H4 (cell line): ENCODE measurements at places on chromosomes 6 and 20. TPM values are rescaled to one million over a fixed set of nuclear protein-coding genes. Genes with fewer than 3 reads are reported as not detected.
A peak's percentile ranks its signal among the peaks of the same experiment; 100 is the strongest.

- no peak for DNase-seq
Measured at GRCh38 chr6:135403584-135403983, 94.0 kb downstream of the AHI1 start.

- no peak for DNase-seq
Measured at GRCh38 chr20:2655331-2656116, 3.1 kb downstream of the NOP56 start.

DNA sequence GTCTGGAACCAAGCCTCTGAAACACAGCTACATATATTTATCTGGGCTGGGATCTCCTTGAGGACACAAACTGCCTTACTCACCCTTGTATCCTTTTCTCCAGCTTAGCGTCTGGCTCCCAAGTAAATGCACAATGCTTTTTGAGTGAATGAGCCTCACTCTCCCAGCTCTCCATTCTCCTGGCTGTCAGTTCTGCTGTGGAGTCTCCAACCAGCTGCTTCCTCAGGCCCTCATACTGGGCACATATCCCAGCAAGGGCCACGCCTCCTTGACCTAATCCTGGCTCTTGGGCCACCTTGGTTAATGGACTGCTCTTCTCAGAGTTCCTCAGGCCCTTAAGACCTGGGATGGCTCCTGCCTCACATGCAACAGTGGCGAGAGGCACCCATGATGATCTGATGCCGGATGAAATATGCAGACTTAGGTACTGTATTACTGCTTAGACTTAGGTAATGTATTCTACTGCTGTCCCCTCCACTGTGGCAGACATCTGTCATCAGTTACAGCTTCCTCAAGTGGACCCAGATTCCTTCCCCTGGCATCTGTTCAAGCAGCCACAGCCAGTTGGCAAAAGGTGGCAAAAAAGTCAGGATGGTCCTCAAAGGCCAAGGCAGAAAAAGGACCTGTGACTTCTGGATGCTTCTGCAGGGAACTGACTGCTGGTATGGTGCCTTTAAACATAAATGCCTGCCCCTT is 16.5 kb downstream of the SNHG17 start:
- no peak for DNase-seq

- DNase-seq: no peak
Measured at GRCh38 chr20:59190466-59190865, 26.8 kb downstream of the ZNF831 start.

DNA sequence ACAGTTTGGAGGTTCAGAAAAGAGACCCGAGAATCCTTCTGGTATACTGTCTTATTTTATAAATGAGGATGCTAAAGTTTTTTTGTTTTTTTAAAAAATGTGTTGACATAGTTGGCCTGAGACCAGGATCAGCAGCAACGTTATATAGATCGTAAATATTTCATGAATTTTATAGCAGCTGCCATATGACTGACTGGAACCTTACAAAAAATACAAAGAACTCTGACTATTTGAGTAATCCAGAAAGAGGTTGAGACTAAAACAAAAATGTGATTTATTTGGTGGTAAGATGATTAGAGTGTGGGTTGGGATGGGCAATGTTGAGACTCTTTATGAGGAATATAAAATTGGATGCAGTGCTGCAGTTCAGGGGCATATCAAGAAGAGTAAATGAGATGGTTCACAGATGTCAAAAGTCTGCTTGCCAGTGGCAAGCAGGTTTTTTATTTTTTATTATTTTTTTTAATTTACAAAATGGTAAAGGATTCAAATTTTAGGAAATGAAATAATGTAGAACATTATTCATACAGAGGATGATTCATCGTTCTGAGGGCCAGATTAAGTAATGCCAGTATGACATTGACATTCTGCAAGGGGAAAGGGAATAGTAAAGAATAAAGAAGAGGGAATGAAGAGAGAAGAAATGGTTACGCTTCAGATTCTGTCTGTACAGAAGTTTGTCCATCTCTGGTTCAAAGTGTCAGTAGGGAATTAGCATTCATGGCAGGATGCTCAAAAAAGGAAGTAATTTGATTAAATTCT is 58.5 kb downstream of the SCAF8 start:
- no peak for DNase-seq

DNA sequence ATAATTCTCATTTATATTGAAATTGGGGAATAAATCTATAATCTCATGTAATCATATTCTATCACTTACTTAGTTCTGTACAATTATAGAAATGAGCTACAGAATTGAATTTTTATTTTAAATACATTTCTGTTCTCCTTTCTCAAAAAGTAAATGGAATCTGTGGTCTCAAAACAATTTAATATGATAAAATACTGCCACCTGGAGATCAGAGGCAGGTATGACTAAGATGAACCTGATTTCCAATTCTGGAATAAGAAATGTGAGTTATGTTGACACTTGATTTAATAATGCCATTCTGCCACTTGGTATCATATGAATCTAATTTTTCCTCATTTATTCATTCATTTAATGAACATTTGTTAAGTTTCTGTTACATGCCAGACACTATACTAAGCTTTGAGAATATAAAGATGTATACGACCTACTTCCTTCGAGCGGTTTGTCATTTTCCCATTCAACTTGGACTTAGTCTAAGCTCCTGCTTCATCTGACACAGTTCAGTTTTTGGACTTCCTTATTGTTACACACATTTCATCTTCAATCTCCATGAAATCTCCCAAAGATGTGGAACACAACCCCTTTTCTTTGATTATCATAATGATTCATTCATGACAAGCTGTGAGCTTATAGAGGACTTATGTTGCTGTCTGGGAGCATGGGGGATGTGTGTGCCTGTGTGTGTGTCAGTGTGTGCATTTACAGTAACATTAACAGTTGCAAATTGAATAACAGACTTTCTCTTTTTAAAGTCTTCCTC is 7.5 kb upstream of the CCDC28A start:
- DNase-seq: no peak

- DNase-seq: no peak
Measured at GRCh38 chr20:57073402-57073801, 193.0 kb downstream of the BMP7 start.

- no peak for DNase-seq
Measured at GRCh38 chr20:51523276-51524013, 19.1 kb downstream of the NFATC2 start.

- DNase-seq: no peak
Measured at GRCh38 chr6:113809826-113810225, 47.3 kb upstream of the MARCKS start.

DNA sequence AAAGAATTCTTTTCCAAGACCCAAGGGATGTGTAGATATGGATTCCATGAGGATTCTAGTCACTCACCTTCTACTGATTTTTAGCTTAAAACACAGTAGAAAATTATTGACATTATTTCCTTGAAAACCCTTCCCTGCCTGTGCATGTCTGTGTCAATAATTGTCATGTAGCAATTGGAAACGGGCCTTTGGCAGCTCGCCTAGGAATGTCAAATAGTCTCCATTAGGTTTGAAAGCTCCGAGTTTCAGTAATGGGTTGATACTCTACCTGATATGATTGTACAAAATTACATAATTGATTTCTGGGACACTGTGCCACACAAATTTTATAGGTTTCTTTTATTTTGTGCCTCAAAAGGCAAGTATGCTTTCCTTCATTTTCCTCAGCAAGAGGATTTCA is 515.2 kb upstream of the ARID1B start:
- no peak for DNase-seq

DNA sequence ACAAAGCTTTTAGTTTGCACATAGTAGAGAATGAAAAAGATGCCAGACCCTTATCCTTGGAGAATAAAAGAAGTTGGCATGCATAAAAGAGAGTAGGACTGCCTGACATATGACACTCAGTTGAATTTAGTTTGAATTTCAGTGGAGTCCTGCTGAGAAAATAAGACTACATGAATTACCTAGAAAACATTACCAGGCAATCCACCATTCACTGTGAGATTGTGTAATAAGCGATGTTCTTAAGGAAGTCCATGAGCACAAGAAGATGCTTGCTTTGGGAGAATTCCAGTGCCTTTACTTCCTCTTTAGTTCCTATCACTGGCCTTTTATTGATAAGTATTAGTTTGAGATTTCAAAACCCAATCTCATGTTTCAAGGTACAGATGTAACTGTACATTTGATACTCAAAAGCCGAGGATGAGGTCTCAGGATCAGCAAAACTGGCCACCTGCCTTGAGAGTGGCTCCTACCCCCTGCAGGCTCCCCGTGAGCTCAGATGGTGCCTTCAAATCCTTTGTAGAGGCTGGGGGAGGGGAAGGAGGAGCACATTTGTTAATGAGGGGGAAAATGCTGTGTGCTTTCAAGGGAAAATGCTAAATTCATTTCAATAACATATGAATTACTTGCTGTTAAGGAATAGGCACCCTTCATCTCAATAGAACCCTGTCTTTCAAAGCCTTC is 11.2 kb upstream of the UNC93A start:
- DNase-seq: no peak

- DNase-seq: no peak
Measured at GRCh38 chr6:52976591-52977035, 18.5 kb downstream of the GSTA4 start.

- DNase-seq: no peak
Measured at GRCh38 chr6:43391440-43392031, 22.1 kb upstream of the ZNF318 start.

DNA sequence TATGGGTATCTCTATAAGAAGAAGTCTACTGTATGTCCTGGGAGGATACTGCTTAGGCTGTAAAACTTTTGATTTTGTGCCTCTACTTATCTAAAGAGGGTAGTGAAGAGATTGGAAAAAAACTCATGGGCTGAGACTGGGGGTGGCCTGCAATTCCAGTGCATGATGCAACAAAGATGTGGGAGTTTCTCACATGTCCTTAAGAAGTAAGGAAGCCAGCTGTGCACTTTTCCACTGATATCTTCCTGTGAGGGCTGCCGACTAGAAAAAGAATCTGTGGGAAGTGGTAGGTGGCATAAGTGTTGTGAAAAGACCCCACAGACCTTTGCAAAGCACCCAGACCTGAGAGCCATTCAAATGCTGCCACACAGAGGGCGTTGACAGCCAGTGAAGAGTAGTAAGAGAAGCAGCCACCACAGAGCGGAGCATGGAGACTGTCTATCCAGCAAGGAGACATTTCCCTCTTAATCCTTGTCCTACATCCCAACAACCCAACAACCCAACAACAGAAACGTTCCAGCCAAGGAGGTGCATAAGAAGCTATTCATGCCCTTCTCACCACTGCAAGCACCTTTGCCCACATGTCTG is 65.1 kb downstream of the PFDN4 start:
- no peak for DNase-seq

GRCh38 chr6:31096656-31097055 is 15.7 kb downstream of the C6orf15 start:
- DNase-seq: no peak

DNA sequence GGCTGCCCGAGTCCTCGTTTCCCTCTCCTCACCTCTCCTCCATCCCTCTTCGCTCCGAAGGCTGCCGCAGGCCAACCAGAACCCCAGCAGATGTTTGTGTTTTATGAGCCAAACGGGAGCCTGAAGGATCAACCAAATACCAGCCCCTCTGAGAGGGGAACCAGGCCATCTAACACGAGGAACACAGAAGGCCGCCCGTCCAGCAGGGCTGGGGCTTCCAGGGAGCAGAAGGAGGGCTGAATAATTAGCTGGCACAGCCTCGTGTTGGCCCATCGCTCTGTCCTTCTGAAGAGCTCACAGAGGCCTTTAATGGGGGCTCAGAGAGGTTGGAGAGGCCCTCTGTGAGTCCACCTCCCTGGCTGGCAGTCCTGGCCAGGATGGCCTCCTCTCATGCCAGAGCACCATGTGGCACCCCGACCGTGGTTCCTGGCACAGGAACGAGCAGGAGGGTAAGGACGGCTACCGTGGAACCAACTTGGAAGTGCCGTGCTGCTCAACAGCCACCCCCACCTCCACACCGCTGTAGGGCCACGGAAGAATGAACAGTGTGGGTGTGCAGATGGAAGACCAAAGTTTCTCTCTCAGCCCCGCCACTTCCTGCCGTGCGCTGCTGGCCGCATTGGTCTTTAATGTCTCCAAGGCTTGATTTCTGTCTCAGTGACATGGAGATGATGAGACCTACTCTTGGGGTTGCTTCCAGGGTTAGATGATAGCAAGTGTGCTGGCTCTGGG is 155.2 kb downstream of the SCML4 start:
- DNase-seq: no peak

GRCh38 chr6:89272596-89272995 is 42.5 kb downstream of the GABRR2 start:
- no peak for DNase-seq

GRCh38 chr6:21953831-21954801 is 342.7 kb downstream of the PRL start:
- peak; percentile 84 for DNase-seq

DNA sequence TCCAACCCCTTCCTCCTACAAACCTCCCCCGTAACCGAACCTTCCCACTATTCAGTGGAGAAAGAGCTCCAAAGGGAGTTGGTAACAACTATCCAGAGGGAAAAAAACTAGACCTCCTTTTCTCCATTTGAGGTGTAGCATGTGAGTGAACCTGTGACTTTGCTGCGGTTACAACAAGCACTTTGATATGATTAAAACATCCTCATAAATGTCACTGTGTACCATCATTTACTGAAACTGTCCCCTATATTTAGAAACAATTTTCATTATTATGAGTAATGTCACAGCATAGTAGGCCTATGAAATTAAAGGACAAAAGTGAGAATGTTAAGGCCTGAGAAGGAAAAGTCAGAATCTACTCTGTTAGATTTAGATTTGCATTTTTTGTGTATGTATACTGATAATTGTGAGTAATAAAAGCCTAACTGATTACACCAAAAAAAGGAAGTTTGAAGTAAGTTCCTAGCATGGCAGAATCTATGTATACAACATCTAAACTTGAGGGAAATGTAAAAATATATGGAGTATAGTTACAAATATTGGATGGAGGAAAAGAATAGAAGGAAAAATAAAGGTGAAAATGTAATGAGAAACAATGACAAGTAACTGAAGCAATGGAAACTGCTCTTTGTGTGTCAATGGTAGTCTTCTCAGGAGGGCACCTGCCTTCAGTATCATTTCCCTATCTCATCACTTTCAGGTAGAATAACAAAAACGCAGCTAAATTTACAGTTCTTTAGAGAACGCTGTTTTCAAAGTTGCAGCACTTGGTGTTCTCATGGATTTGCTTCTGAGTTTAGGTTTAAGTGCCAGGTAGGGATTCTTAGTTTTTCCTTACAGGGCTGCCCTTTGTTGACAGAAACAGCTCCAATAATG is 145.9 kb downstream of the IMPG1 start:
- DNase-seq: no peak

DNA sequence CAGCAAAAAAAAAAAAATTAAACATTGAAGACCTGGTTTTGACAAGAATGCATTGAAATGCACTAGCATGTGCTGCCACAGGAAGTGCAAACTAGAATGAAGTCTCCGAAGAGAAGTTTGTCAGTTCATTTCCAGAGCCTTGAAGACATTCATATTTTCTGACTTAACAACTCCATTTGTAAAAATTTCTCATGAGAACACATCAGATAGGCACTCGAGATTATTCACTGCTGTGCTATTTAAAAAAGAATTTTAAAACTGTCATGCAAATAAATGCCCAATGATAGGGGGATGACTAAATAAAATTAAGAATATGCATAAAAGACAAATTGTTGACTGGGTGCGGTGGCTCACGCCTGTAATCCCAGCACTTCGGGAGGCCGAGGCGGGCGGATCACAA is 394.6 kb upstream of the JARID2 start:
- DNase-seq: no peak

IMPG1 gene
- 0.14 TPM in 1 of 2 replicates, not detected in the other for total RNA-seq

PI16 gene
- not detected in 2 replicates for total RNA-seq

ACTL10 gene
- total RNA-seq: not detected in 2 replicates

PERP gene
- total RNA-seq: 40.0 and 47.8 TPM in 2 replicates

TMEM63B gene
- total RNA-seq: 15.8 and 28.6 TPM in 2 replicates

TGM3 gene
- not detected in 2 replicates for total RNA-seq

ID4 gene
- 4.3 and 5.5 TPM in 2 replicates for total RNA-seq

GSTA3 gene
- 0.19 TPM in 1 of 2 replicates, not detected in the other for total RNA-seq

GABRR1 gene
- not detected in 2 replicates for total RNA-seq

TDRD6 gene
- 0.70 TPM in 1 of 2 replicates, not detected in the other for total RNA-seq

SLC35F1 gene
- total RNA-seq: 0.15 and 0.18 TPM in 2 replicates

TRIM10 gene
- not detected in 2 replicates for total RNA-seq

BFSP1 gene
- 8.2 and 12.3 TPM in 2 replicates for total RNA-seq
